Stimulated activated CD8-positive, alpha-beta memory T cell treated with anti-CD3 and anti-CD28 coated beads, Interleukin-15, amount 100 ng/mL, for 24 hours (primary cell): ENCODE measurements at places on chromosomes 16 and 17.

GRCh38 chr17:72622661-72623433, 469.6 kb downstream of the SLC39A11 start:
- DNase-seq = no peak

GRCh38 chr17:55040611-55041010, 72.0 kb downstream of the STXBP4 start:
- no peak for DNase-seq

GRCh38 chr16:67240506-67240905, 6.8 kb downstream of the FHOD1 start:
- no peak for DNase-seq

GRCh38 chr17:8153525-8153956, 1.3 kb upstream of the PER1 start:
- no peak for DNase-seq

DNA sequence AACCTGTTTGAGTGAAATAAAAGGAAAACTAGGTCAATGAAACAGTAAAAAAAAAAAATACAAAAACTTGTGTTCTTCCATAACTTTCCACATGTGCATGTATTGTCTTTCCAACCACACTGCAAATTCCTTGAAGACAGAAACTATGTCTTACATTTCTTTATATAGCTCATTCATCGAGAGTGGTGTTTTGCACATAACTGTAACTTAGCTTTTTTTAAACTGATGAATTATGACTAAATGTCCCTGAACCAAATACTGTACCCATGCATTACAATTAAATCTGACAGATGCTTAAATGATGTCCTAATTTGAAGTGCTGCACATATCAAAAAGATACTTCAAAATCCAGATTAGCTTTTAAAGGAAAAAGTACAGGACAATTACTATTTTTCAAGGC, 50.1 kb downstream of the BRIP1 start:
- no peak for DNase-seq

DNA sequence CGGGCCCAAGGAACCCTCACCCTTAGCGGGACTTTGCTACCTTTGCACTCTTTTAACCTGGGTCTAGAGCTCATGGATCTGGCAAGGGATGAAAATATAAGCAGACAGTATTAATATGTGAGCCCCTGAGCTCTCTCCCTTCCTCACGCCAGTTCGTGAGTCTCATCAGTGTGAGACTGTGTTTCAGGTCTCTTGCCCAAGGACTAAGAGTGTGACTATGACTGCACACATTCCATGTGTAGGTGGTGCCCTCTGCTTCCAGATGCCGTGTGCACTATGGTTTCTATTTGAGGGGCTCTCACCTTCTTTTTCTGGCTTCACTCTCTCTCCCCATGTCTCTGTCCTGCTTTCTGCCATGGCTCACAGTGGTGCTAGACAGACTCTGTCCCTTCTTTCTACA, 40.5 kb downstream of the DHRS7B start:
- no peak for DNase-seq

GRCh38 chr17:79844869-79845600, 5.8 kb upstream of the CBX4 start:
- DNase-seq = no peak

GRCh38 chr16:54283725-54284318, 2.8 kb downstream of the IRX3 start:
- no peak for DNase-seq

- DNase-seq = no peak
Measured at GRCh38 chr16:4285167-4285566, 12.3 kb upstream of the TFAP4 start.
